ENCODE measurements at places on chromosomes 2 and 18.

DNA sequence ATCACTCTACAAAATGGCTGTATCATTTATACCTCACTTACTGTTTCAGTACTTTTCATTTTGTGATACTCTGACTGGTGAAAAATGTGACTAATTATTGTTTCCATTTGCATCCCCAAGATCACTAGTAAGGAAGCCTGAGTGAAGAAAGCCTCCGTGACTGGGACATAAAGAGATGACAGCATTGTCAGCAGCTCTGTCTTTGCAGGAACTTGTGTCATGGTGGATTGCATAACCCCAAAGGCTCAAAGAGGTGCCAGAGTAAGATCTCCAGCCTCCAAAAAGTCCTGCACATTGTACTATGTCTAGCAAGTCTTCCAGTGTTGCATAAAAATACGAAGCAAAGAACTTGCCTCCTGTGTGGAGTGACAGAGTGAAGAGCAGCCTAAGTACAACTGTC is 187.5 kb upstream of the CRIM1 start:
- DNase-seq: no peak

DNA sequence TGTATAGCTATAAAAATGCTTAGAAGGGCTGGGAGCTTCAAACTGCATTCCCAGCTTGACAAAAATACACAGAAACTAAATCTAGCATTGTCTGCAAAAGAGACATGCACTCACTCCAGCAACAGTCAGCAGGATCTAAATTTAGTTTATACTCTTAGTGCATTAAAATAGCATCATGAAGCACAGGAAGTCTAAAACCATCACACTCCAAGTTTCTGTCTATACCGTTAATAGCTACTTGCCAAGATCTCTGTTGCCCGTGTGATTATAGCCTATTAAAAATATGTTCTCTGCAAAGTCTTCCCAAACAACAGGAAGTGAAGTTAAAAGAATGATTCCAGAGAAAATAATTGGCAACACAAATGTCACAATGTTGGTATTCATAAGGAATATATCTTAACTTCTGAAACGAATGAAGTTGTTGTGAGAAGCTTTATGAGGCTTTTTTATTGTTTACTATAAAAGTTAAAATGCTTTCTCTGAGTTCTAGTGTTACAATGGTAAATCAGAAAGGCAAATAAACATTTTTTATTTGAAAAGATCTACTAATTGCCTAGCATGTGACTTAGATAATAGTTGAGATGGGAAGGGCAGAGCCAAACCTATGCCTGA is 184.2 kb downstream of the ZNF385B start:
- no peak for DNase-seq

GRCh38 chr2:198328454-198328853 is 524.1 kb downstream of the PLCL1 start:
- DNase-seq: no peak

DNA sequence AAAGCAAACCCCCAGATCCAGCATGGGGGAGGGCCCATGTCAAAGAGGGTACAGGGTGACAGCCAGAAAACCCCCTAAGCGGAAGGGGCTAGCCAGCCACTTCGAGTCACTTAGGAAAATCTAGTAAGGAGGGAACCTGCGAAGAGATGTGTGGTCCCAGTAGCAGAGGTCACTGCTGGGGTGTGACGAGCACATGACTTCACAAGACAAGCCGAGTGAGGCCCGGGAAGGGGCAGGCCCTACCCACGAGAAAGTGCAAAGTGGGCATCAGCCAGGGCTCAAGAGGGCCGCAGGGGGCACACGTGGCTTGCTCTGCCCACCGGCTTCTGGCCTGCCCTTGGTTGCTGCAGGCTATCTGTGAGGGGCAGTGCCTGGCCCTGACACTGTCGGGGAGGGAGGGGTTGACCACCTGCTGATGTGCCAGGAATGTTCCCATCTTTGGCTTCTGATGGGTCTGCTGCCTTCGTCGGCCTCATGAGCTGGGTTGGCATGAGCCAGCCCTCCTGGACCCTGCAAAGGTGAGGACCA is 11.5 kb downstream of the ODC1 start:
- DNase-seq: no peak

- no peak for DNase-seq
Observed at GRCh38 chr2:134217351-134217750, 36.5 kb upstream of the MGAT5 start.

GRCh38 chr2:99481941-99482340 is 7.9 kb downstream of the REV1 start:
- DNase-seq: peak; percentile 29

DNA sequence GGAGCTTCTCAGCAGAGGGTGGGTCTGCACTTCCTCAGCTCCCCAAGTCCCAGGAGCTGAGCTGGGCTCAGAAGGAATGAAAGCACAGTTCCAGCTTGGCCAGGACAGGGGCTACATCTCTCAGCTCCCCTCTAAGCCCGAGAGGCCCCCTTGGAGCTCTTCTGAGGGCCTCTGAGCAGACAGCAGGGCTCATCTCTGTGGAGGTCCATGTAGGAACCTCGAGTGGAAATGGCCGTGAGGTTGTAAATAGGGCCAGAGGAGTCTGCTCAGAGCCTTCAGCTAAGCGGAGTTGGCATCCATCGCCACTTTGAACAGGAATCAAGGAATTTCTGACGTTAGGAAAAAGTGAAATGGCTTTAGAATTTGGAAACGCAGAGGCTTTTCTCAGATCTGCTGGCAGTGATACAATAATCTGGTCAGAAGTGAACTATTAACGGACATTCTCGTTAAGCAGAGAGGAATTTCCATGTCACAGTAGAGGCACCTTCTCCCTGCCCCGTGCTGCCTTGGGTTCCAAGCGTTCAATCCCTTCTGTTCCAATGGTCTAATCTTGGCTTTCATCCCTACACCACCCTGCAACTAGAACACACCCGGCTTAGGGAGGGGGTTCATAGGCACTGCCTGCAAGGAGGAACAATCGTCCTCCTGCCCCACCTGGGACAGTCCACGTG is 213.9 kb downstream of the NDUFA10 start:
- DNase-seq: no peak

- DNase-seq: no peak
Observed at GRCh38 chr2:146295080-146295670, 1549.7 kb upstream of the ACVR2A start.

- DNase-seq: no peak
Observed at GRCh38 chr2:159160412-159160811, 126.1 kb downstream of the WDSUB1 start.

- no peak for DNase-seq
Observed at GRCh38 chr2:96333708-96334107, 1.9 kb upstream of the NCAPH start.
